ENCODE measurements at places on chromosomes 12 and 14.

DNA sequence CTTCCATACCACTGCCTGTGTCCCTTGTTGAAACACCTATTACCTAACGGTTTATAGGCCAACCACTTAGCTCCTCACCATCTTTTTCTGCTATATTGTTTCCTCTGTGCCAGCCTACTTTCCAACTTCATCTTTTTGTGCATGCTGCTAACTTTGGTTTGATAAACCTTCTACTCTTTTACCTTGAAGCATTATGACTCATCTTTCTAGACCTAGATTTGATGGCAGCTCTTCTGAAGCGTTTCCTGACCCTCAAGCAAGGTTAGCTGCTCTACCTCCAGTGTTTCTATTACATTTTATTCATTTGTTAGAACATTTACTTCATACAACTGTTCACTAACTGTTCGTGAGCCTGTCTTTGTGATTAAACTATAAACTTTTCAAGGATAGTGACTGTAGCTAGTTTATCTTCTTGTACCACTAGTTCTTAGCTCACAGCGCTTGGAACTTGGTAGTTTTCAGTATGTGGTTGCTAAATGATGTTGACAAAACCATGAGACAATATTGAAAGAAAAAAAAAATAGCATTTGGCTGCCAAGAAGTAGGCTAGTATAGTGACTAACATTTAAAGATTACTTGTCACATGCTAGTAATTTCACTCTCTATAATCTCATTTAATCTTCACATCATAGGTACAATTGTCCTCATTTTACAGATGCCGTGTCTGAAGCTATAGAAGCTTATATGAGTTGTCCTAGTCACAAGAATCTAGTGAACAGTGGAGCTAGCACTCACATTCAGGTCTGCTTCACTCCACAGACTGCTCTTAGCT is 79.5 kb downstream of the APAF1 start:
- DNase-seq: no peak

DNA sequence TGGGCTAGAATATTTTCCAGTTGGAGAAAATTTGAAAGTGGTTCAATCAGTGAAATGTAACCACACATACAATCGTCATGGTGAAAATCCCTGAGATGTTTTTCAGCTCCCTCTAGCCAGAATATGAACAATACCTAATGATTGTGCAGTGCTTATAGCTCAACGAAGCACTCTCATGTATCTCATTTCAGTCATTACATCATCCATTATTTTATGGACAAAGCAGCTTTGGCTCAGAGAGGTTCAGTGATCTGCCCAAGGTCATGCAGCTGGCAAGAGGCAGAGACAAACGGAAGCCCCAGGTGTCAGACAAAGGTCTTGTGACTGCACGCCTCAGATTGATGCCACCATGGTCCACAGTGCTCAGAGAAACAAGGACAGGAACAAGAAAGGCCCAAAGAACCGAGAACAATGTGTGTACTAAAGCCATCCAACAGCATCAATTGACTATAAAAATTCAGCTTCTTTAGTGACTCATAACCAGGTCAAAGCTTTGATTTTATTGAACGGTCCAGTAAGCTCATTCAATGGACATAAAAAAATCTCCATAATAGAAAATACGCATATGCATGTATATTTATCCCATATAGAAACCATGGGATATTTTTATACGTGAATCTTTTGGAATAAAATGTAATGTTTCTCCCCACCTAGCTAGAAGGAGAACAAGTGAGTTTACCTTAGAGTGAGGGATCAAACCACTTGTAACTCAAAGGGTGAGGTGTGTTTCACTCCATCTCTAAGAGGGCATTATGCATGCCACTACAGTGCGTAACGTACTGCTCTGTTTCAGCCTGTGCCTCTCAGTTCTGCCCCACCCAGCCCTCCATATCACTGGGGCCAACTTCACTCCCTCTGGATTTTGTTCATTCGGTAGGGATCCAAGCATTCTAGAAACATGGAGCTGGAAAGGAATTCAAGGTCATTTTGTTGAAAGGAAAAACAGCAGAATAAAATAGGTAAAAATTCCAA is 141.8 kb downstream of the GRIN2B start:
- DNase-seq: no peak

DNA sequence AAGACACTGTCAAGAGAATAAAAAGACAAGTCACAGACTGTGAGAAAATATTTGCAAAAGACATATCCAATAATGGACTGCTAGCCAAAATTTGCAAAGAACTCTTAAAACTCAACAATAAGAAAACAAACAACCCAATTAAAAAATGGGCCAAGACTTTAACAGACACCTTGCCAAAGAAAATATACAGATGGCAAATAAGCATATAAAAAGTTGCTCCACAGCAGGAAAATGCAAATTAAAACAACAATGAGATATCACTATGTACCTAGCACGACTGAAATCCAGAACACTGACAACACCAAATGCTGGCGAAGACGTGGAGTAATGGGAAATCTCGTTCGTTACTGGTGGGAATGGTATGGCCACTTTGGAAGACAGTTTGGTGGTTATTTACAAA is 228.9 kb downstream of the TTC8 start:
- DNase-seq: no peak

DNA sequence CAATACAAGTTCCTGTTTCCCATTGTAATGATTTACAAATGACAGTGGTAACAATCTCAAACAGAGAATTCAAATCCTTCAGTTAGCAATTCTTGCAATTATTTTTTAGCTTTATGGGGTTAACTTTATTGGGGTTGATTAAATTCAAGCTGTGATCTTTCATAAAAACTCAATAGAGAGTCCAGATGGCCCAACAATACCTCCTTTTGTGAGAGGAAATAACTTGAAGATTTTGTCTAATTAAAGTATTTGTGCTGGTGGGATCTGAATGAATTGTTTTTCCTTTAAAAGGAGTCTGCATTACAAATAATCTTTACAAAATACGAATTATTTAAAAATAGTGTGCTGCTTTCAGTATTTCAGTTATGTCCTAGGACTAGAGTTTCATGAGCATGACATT is 4.4 kb upstream of the ARHGAP5 start:
- no peak for DNase-seq

DNA sequence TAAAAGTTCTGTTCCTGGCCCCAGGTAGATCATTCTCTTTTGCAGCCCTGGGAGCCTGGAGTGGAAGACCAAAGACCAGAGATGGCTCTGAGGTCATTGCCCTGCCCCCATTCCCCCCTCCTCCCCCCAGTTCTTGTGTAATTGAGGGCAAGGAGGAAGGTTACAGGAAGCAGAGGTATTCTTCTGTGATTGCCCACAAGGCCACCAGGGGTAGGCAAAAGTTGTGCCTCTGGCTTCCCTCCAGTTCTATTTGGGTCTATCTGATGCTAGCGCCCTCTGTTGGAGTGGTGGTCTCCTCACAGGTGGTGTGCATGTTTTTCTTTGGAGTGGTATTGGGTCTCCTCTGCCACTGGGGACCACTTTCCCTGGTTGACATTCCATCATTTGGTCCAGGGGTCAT is 41.2 kb upstream of the CRY1 start:
- no peak for DNase-seq

DNA sequence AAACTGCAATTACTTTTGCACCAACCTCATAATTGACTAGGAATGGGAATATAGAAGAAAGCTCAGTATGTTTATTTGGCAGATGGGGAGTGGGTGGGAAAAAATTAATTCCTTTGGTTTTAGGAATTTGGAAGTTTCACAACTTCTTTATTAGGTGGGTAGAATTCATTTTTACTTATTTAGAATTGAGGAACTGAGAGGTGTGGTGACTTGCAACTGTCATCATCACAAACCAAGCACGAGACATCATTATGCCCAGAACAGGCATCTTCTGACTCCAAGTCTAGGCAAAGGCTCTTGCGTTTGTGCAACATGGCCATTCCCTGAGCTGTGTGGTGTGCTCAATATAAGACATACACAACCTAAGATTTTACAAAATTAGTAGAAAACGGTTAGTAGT is 380.0 kb downstream of the ATP23 start:
- DNase-seq: no peak

- no peak for DNase-seq
These were observed 39.8 kb upstream of the PWP1 start for GRCh38 chr12:107645630-107646333.

DNA sequence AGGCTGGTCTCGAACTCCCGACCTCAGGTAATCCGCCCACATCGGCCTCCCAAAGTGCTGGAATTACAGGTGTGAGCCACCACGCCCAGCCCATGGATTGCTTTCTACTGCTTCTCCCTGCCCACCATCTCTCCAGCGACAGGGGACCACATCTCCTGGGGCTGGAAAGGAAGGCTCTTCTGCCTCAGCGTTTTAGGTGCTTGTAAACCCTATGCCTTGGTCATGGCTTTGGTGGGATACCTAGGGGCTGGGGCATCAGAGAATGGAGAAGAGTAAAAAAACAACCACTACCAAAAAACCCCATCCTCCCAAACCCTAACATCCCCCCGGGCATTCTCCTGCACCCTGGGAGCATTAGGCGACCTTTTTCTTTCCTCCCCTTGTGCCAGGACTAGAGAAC is 1.1 kb upstream of the TMEM121 start:
- no peak for DNase-seq

- no peak for DNase-seq
These were observed 27.8 kb downstream of the EFCAB11 start for GRCh38 chr14:89926694-89927093.

GRCh38 chr12:12266389-12266872 is 413 bp downstream of the LRP6 start:
- DNase-seq: peak; percentile 69

GRCh38 chr12:42923156-42923555 is 333.6 kb upstream of the PRICKLE1 start:
- DNase-seq: no peak

DNA sequence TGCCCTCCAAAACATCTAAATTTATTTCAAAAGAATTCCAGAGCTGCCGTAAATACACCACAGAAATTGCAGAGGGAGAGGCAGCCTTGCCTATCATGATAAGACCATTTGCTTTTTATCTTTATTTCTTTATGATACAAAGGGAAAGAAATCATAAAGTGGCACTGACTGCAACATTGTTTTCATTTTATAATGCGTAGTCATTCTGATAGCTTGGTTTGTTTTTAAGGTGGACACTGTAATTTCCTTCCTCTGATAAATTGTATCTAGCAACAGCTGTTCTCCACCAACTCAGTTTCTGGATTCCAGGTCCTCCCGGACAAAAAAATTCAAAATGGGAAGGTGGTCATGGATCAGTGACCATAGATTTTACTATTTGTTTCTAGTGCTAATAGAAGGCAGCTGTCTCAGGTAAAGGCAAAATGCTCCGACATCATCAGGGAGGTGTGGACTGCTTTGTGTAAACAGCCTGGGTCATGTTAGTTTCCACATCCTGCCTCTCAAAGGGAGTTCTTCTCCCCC is 623 bp upstream of the TSPAN8 start:
- DNase-seq: no peak

DNA sequence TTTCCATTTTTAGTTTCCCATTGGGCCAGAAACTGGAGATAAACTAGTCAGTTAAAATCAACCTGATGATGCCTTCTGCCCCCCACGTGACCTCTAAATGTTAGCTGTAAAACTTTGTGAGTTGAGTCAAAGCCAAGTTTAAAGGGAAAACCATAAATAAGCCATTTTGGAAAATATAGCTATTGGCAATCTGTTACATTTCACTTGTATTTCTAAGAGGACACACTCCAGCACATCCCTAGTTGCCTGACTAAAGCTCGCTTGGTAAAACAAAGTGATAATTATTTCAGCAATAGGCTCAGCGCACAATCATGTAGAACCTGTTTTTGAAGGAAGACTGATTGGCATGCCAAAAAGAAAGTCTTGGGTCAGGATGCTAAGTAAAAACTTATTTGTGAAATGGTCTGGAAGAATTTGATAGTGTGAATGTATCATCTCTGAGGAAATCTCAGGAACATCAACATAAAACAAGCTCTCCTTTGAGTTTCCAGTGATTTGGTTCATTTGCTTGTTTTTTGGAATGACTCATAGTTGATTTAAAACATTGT is 49.2 kb upstream of the AEBP2 start:
- DNase-seq: no peak

GRCh38 chr14:68182492-68182891 is 362.9 kb downstream of the RAD51B start:
- no peak for DNase-seq

- no peak for DNase-seq
These were observed 328.7 kb downstream of the FLRT2 start for GRCh38 chr14:85858634-85859033.

DNA sequence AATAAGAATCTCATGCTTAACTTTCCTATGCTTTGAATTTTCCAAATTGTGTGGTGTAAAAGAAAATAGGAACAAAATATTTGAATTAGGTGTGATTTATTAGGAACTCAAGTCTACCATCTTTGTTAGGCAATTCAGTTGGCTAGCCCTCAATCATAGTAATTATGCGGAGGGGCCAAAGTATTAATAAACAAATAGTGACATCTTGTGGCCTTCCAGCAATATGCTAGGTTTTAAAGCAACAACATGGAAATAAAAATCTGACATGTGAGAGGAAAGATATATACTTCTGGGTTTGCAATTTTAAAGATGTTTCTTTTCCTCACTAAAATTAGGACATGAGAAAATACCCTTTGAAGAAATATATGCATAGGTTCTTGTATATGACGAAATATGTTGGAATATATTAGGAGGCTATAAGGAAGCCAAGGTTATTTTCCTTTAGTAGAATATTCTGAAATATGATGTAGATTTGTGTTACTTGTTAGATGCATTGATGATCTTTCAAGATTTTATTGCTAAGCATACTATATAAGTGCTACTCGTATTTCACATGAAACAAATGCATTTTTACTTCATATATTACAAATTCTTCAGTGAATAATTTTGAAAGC is 200.4 kb downstream of the PTPRO start:
- no peak for DNase-seq

- no peak for DNase-seq
These were observed 56.5 kb downstream of the UTP20 start for GRCh38 chr12:101336437-101336836.

- DNase-seq: no peak
These were observed 132.4 kb upstream of the CNTN1 start for GRCh38 chr12:40559865-40560264.

- DNase-seq: no peak
These were observed 7.4 kb upstream of the PLEKHG6 start for GRCh38 chr12:6303071-6303470.

DNA sequence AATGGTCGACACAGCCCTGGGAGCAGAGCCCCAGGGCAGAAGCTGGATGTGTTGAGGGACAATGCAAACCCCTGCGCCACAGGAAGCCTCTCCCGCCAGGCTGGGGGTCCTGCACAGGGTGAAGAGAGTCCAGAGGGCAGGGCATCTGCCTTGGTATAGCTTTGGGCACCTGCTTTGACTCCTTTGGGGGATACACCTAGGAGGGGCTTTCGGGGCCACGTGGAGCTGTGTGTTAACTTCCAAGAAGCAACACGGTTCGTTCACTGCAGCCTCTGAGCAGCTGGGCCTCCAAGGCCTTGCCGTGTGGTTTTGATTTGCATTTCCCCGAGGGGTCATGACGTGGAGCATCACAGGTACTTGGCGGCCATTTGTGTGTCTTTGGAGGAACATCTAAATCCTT is 5.8 kb upstream of the PUS1 start:
- DNase-seq: no peak

DNA sequence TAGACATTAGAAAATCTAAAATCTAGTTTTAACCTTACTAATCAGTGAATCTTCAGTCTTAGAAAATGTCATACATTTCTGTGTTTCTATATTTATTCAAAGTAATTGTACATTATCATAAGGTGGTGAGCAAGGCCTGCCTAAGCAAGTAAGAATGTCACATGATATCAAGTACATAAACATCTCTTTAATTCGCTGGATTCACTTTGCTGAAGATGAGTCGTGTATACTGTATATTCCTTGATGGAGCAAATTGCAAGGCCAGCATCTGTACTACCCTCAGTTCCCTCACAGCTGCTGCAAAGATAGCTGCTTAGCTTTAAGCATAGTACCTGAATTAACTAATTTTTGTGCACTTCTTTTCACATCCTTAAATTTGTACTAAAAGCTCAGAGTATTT is 8.5 kb upstream of the AK7 start:
- no peak for DNase-seq

All from C1 segment of cervical spinal cord (tissue), 14 donors.